ENCODE measurements at places on chromosomes 12 and 14.

GRCh38 chr12:115898670-115899069 lies 378.8 kb downstream of the MED13L start:
- no peak for DNase-seq

DNA sequence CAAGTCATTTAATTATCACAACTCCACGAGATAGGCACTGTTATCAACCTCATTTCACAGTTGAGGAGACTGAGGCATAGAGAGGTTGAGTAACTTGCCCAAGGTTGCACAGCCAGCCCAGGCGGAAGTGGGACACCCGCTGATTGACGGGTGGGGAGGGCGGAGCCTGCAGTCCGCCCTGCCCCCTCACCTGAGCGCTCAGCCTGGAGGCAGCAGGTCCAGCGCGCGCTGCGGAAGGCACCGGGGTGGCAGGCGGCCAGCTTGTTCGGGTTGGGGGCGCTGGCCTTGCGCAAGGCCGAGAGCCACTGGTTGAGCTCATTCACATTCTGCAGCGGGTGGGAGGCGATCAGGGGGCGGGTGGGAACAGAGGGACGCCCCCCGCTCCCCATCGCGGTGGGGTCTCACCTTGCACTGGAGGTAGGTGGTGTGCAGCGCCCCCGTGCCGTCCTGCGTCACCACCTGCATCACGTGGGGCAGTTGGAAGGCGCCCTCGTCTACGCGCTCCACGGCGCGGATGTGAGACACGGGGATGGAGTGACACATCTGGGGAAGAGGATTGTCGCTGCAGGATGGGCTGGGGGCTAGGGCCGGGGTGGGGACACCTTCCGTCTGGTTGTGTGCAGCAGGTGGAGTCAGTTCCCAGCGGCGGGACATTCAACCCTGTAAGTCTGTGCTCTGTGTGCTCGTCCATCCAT lies 31.7 kb downstream of the RASAL1 start:
- DNase-seq, result peak; percentile 51

GRCh38 chr14:100557658-100558057 lies 29.6 kb downstream of the BEGAIN start:
- no peak for DNase-seq

GRCh38 chr12:123094349-123095077 lies 56.4 kb downstream of the PITPNM2 start:
- no peak for DNase-seq

- no peak for DNase-seq
These were observed 40.7 kb downstream of the ELK3 start for GRCh38 chr12:96234591-96235483.

GRCh38 chr14:68703093-68703492 lies 89.8 kb downstream of the ZFP36L1 start:
- no peak for DNase-seq

DNA sequence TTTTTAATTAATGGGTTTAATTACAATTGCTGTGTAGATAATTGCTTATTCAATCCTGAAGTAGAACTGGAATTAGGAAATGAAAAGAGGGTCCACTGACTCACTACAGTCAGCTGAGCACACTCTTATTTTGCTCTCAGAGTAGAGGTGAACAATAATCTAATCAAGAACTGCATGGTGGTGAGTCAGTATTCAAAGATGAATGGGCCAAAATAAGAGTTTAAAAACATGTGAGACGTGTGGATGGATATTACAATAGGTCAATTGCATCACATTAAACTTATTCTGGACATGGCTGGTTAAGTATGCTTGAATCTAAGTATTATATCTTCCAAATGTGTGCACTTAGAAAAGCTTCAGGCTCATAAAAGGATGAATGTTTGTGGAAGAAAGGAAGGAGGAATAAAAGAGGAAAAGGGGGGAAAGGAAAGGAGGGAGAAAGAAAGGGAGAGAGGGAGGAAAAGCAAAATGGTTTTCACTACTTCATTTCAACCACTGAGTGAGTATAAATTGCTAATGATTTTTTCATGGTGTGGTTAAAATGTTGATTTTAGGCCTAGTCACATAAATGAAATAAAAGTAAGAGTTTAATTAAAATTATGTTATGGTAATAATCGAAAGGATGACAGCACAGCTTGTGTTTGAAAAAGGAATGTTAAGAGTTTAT lies 27.0 kb upstream of the EEA1 start:
- no peak for DNase-seq

GRCh38 chr12:104011253-104011652 lies 38.7 kb downstream of the GLT8D2 start:
- no peak for DNase-seq

- DNase-seq, result no peak
These were observed 135.7 kb downstream of the IGF1 start for GRCh38 chr12:102344691-102345090.

DNA sequence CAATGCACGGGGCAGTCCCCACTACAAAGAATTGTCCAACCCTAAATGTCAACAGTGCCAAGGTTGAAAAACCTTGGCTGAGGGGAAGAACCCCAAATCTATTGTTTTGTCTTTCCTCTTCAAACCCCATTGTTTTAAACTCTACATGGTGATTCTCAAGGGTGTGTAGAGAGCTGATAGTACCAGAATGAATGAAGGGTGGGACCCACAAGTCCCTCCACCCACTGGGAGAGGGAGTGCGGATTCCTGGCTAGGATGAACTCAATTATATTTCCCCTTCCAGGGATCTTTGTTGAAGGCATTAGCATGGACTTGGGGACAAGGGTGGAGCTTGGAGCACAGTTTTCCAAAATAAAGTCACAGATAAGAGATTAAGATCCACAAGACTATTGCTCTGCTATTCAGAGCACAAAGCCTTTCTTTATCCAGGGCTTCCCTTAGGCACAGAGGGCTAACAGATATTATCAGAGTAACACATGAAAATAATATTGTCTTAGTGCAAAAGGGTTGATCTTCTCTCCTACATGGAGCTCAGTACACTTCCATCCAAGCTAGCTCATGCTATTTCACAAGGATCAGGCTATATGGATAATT lies 755.1 kb upstream of the TBX3 start:
- DNase-seq, result no peak

DNA sequence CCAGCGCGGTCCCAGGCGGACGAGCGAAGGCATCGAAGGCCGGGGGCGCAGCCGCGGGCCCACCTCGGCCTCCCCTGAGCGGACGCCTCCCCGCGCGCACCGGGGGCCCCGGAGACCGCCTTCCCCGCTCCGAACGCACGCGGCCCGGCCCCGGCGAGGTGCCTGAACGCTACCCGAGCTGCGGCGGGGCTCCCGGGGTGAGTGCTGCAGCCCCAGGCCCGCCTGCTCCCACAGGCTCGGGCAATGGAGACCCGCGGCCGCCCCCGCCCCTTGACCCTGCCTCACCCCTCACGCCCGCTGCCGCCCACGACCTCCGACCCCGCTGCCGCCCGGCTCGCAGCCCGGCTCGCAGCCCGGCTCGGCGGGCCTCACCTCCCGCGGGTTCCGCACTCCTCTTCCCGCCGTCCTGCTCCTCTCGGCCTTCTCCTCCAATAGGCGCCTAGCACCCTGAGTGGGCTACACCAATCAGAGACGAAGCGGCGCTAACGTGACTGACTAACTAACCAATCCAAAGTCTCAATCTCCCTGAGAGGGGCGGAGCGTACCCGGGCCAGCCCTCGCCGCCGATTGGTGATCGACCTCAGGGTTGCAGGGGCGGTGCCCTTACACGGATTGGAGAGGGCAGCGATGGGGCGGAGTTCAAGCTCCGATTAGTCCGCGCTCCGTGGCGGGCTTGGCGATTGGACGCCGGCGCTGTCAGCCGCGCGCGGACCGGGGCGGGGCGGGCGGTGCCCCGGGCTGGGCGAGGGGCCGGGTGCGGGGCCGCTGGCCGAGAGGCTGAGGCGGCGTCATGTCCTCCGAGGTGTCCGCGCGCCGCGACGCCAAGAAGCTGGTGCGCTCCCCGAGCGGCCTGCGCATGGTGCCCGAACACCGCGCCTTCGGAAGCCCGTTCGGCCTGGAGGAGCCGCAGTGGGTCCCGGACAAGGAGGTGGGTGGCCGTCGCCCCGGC lies at the start of the genes XRCC3 and ZFYVE21:
TSS of gene XRCC3 (minus strand) at position 400 of the 949 bp plus-strand sequence. CDS start 4,364 bp downstream, outside the sequence.
TSS of gene ZFYVE21 (plus strand) at position 759 of the 949 bp plus-strand sequence. CDS start at position 791, 32 bp downstream.
- peak; percentile 100 for DNase-seq

- DNase-seq, result no peak
These were observed 15.0 kb downstream of the CCND2 start for GRCh38 chr12:4288296-4289131.

DNA sequence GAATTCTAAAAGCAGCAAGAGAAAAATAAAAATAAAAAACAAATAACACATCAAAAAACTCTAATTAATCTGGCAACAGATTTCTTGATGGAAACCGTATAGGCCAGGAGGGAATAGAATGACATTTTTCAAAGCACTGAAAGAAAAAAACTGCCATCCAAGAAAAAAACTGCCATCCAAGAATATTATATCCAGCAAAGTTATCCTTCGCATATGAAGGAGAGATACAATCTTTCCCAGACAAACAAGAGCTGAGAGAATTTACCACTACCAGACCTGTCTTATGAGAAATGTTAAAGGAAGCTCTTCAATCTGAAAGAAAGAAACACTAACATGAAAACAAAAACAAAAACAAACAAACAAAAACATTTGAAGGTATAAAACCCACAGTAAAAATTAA lies 214.8 kb downstream of the EMP1 start:
- DNase-seq, result no peak

DNA sequence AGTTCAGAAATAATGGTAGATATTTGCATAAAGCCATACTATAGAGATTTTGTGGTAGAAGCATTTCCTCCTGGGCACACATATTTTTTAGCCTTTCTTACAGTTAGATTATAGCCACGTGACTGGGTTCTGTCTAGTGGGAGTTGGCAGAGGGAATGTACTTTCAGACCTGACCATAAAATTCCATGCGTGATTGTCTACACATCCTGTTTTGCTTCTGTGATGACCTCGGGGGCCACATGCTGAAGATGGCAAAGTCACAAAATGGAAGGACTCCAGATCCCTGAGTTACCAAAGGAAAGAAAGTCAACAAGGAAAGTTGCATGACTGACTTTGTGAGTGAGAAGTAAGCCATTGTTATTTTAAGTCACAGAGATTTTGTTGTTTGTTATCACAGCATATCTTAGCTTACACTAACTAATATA lies 14.6 kb upstream of the MIA2 start:
- no peak for DNase-seq

DNA sequence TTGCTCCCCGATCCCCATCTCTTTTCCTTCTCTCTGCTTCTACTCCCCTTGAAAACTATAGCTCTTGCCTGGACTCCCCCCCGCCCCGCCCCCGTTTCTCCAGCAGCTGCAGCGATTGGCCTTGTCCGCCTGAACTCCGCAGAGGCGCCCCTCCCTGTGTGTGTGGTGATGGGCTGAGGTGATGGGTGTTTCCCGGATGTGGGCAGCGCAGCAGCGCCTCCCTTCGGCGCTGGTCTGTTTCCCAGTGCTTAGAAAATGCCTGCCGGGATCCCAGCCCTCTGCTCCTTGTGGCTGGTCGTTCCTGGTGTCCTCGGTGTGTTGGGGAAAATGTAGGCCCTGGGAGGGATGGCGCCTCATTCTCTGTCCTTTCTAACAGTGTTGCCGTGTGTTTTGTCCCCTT lies 43.3 kb downstream of the GALNT8 start:
- no peak for DNase-seq

GRCh38 chr12:106128585-106129328 lies 10.0 kb downstream of the NUAK1 start:
- no peak for DNase-seq

DNA sequence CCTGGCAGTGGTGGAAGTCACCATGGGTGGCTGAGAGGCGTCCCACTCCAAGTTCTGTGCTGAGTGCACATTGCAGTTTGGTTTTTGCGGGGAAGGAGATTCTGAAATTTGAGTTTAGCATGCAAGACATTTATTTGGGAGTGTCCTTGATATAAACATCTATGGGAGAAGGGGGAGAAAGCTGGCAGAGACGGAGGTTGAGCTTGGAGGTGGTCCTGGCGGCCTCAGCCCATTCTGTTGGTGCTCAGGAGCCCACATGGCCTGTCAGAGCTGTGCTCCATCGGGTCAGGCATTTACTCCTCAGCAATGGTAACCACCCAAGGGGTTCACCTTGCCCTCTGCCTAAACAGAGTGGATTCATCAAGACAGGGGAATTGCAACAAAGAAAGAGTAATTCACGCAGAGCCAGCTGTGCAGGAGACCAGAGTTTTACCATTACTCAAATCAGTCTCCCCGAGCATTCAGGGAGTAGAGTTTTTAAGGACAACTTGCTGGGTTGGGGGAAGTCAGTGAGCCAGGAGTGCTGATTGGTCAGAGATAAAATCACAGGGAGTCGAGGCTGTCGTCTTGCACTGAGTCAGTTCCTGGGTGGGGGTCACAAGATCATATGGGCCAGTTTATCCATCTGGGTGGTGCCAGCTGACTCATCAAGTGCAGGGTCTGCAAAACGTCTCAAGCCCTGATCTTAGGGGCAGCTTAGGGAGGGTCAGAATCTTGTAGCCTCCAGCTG lies 323.3 kb upstream of the TMEM132C start:
- no peak for DNase-seq

DNA sequence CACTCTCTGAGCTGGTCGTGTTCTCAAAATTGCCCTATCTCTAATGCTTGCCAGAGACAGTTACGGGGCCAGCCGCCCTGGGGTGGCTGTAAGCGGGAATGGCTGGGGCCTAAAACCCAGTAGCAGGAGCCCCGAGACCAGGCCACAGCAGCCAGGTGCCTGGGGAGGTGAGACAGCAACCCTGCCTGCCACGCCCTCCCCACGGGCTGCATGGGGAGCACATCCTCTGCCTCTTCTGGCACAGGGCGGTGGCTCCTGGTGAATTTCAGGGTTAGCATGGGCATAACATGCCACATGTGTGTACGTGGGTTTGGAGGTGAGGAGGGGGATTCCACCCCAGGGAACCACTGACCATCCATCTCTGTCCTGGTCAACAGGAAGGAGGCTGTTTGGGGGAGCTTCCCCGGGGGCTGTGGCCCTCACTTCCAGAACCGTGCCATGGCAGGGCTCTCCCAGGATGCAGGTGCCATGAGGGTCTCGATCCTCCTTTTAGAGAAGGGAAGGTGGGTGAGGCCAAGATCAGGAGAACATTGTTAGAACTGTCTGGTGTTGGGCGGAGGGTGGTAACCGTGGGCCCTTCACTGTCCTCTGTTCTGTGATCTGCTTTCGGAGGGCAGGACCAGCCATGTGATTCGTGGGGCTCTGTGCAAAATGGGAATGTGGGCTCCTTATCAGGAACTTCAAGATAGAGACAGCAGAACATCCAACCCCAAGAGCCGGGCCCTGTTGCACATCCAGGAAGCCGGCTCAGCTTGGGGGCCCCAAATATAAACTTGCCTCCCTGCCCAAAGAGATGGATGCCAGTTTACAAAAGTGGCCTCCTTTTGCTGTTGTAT lies 312.2 kb upstream of the DIO3 start:
- DNase-seq, result no peak

DNA sequence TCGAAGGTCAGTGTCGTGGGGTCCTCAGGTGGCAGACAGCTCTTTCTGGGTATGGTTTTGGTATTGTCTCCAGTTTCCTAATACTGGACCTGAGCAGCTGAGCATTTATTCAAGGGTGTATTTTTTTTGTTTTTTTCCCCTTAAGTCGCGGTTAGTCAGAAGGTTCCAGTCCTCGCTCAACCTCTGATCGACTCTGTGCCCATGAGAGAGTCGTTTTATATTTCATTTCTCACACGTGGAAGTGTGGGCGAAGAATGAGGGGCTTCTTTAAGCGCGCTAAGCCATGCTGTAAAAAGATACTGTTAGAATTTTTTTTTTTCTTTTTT lies 499 bp downstream of the MIPOL1 start:
- DNase-seq, result no peak

All from CD4-positive, alpha-beta T cell treated with Interleukin-15 for 4 hours (primary cell).